T-helper 9 cell (primary cell): ENCODE measurements at places on chromosomes 5 and 9.

DNA sequence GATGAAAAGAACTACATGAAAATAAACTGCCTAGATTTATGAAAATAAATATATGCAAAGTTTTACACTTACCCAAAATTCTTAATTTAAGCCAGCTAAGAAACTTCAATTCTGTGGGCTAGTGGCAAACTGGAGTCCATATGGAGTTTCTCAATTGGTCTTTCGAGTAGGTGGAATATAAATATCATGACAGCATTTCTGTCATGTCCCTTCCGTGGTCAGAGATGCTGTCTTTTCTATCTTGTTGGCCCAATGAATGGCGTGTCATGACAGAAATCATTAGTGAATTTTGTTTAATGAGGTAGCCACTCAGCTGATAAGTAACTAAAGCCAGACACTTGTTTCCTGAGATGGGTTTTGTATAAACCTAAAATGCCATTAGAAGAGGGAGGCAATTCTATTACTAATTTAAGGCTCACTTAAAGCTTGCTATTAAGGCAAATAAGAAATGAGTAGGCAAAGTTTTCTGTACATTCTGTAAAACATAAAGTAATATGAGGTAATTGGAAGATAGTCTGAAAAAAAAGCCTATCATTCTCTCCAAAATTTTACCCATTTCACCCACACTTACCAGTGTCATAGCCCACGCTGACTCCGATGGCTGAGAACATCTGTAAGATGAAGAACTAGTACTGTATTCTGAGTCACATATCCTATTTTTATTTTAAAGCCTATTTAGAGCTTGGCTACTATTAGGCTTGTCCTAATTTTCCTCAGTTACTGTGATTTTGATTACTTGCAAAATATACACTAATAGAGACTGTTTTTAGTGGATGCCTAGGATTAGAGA is 419.3 kb upstream of the MEF2C start:
- DNase-seq, result no peak

DNA sequence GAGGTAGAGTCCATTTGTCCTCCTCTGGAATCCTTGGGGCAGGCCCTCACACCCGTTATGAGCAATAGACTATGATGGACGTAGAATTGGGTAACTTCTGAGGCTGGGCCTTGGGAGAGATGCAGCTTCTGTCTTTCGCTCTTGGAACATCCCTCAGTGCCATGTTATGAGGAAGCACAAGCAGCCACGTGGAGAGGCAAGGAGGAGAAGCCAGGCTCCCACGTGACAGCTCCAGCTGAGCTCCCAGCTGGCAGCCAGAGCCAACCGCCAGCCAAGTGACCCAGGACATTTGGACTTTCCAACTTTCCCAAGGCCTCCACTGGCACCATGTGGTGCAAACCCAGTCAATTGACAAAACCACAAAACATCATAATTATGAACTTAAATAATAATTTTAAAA is 43.0 kb upstream of the BOD1 start:
- no peak for DNase-seq

- no peak for DNase-seq
Observed at GRCh38 chr9:83060556-83060955, 2.4 kb downstream of the RASEF start.

- DNase-seq, result no peak
Observed at GRCh38 chr5:63483338-63483737, 478.9 kb downstream of the HTR1A start.

GRCh38 chr5:89901983-89902382 is 507.6 kb downstream of the CETN3 start:
- no peak for DNase-seq

- no peak for DNase-seq
Observed at GRCh38 chr5:163190784-163191183, 246.6 kb upstream of the CCNG1 start.

- no peak for DNase-seq
Observed at GRCh38 chr9:92055624-92056023, 59.6 kb downstream of the SPTLC1 start.

GRCh38 chr9:38683336-38683735 is 36.6 kb downstream of the FAM240B start:
- no peak for DNase-seq

DNA sequence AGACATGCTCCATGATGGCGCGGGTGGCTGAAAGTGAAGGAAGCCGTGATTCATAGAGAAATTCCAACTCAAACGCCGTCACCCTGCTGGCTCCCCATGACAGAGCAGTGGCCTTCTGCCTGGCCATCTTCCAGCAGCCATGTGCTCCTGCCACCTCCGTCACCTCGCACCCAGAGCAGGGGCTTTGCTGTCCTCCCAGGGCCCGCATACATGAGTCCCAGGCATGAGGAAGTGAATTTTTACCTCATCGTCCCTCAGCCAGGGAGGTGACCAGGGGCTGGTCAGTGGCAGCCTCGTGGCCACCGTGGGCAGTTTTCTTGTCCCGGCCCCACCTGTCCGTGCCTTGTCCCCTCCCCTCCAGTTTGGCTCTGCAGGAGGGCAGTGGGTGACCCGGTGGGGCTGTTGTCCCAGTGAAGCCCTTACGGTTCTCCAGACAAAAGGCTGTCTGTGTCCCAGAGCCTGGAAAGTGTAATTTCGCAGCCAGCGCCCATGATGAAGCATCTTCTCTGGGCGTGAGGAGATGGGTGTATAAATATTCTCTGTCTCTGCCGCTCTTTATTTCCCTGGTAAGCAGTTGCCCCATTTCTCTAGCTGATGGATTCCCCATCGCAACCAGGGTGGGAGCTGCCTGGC is 124.0 kb upstream of the LMX1B start:
- no peak for DNase-seq

GRCh38 chr5:10126900-10127299 is 122.8 kb downstream of the ATPSCKMT start:
- DNase-seq, result no peak

DNA sequence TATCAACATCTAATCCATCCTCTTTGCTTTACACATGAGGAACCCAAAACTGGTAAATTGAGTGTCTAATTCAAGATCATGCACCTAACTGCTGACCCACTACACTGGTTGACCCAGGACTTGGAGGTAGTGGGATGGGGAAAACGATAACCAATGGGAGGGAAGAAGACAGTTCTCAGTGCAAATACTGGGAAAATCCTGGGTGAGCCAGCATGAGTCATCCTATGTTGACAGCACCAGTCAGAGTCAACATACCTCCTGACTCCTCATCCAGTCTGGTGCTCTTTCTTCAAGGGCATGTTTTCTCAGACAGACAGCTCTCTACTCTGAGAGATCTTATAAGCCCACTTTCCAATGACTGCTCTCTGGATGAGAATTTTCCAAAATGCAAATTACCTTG is 232.8 kb upstream of the PTGER4 start:
- no peak for DNase-seq

- DNase-seq, result no peak
Observed at GRCh38 chr5:89930591-89931392, 478.8 kb downstream of the CETN3 start.

DNA sequence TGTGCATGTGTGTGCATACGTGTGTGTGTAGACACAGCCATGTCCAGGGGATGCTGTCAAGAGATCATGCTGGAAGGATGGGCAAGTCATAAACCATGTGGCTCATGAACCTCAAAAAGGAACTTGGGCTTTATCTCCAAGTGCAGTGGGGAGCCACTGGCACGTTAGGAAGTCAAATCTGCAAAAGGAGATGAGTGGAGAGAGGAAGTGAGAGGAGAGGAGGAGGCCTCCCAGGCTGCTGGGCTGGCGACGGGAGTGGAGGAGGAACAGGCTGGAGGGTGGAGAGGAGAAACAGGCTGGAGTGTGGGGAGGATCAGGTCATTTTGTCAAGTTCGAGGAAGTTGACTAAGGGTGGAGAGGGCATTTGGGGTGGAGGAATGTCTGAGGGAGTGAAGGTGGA is 29.2 kb upstream of the TIFAB start:
- DNase-seq, result no peak

DNA sequence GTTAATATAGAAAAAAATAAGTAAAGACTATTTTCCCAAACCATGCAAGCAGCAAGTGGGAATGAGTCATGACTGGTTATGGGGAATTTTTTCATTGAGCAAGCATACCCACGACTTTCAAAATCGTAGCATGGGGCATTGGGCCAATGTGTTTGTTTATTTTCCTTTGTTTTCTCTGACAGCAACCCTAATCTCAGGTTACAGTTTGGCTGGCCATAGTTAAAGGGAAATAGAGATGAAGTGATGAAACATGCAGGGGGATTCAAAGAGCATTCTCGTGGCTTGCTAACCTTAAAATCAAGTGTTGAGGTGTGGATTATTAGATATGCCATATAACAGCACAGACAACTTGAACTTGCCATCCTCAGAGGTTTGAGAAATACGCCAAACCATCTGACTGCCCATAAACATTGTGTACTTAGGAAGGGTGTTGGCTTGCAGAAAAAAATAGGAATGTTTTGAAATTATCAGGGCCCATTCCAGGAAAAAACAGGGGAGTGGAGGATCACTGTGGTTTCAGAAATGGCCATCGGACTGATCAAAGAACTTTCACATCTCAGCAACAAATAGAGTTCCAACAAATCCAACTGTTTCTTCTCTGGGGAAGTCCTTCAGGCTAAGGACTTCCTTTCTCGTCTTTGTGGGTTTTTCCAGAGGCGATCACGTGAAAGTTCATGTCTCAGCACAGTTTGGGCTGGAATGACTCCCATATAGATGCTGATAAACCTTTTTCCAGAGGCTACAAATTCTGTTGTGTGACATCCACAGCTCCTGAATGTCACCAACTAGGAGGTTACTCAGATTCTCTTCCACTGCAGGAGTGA is 259.1 kb downstream of the SYK start:
- DNase-seq, result no peak

DNA sequence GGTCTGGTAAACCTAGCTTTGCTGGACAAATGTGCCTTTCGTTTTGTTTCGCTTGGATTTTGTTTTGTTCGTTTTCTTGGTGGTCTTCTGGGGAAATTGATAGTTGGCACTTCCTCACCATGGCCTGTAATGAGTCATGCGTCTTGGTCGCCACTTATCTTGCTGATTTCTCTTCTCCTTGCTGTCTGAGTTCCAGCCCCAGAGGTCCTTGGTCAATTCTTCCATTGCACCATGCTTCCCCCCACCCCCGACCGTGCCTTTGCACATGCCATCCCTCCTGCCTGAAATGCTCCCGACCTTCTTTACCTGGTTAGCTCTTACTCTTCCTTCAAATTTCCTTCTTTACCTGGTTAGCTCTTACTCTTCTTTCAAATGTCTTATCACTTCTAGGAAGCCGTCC is 168.7 kb upstream of the MSX2 start:
- no peak for DNase-seq

GRCh38 chr5:149803641-149804468 is 73.7 kb downstream of the PPARGC1B start:
- no peak for DNase-seq

GRCh38 chr5:62564101-62564500 is 14.5 kb upstream of the LRRC70 start:
- DNase-seq, result no peak

- no peak for DNase-seq
Observed at GRCh38 chr5:69454460-69455249, 37.9 kb upstream of the OCLN start.

DNA sequence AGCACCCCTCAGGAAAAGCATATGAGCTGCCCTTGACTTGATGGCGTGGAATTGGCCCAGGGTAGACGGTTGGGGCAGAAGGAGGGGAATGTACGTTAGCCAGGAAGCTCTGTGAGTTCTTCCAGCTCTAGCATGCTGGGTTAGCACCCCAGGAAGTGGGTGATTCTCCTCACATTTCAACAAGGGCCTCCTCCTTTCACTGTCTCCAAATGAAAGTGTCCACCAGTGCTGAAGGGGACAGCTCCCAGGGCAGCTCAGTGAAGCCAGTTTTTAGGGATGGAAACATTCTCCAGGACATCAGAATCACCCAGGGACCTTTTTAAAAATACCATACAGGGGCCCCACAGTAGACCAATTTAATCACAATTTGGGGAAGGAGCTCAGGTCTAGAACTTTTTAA is 17.2 kb upstream of the AFAP1L1 start:
- DNase-seq, result no peak

- no peak for DNase-seq
Observed at GRCh38 chr5:68046445-68046844, 169.1 kb upstream of the PIK3R1 start.

DNA sequence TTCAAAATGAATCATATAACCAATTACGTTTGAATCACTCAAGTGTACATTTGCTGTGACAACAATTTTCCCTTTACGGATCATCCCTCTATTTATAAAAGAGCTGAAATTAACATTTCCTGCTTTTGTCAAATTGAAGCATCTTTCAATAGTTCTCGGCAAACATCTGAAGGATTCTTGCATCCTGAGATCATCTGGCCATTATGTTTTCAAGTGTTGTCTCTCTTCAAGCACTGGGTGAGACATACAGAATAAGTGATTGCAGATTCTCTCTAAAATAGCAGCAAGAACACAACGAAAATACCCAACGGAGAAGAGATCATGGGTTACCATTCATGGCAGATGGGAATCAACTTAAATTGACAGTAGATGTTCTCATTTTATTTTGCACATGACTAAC is 283.4 kb upstream of the GRAMD2B start:
- no peak for DNase-seq

- no peak for DNase-seq
Observed at GRCh38 chr9:136110082-136111061, 8.3 kb downstream of the TMEM250 start.

DNA sequence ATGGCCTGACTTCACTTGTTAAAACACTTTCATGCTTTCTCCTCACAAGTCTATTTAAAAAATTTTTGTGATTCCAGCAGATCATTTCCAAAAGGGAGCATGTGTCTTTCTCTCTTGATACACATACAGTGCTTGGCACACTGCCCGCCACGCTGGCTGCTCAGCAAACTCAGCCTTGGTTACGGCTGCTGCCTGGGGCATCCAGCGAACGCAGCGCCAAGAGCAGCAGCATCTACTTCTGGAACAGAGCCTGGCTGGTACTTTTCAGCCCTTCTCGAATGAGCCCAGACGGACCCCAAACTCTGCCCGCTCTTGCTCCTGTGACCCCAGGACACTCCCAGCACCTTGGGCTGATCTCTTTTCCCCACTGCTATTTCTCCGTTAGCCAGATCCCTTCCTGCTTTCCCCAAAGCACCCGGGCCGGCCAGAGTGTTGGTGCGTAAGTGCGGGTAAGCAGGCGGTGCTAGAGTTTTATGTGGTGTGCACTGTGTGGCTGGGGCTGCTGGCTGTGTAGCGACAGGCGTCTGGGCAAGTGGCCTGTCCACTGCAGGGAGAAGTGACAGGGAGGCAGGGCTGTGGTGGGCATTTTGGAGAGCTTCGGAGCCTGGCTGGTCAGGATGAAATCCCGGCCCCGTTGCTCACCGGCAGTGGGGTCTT is 73.2 kb downstream of the SH3PXD2B start:
- DNase-seq, result no peak
